ENCODE measurements at places on chromosomes 3 and 15.

- no peak for DNase-seq
These were observed 23.4 kb downstream of the SPSB4 start for GRCh38 chr3:141074529-141074928.

- DNase-seq = no peak
These were observed 9.9 kb downstream of the KIF23 start for GRCh38 chr15:69424001-69424400.

DNA sequence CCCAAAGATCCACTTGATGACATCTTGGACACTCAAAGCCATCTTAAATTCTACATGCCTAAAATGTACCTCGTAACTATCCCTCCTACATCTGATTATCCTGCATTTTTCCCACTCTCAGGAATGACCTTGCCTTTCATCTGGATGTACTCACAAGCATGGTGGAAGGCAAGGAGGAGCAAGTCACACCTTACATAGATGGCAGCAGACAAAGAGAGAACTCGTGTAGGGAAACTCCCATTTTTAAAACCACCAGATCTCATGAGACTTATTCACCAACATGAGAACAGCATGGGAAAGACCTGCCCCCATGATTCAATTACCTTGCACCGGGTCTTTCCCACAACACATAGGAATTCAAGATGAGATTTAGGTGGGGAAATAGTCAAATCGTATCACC is 616.0 kb downstream of the MCTP2 start:
- DNase-seq = no peak

DNA sequence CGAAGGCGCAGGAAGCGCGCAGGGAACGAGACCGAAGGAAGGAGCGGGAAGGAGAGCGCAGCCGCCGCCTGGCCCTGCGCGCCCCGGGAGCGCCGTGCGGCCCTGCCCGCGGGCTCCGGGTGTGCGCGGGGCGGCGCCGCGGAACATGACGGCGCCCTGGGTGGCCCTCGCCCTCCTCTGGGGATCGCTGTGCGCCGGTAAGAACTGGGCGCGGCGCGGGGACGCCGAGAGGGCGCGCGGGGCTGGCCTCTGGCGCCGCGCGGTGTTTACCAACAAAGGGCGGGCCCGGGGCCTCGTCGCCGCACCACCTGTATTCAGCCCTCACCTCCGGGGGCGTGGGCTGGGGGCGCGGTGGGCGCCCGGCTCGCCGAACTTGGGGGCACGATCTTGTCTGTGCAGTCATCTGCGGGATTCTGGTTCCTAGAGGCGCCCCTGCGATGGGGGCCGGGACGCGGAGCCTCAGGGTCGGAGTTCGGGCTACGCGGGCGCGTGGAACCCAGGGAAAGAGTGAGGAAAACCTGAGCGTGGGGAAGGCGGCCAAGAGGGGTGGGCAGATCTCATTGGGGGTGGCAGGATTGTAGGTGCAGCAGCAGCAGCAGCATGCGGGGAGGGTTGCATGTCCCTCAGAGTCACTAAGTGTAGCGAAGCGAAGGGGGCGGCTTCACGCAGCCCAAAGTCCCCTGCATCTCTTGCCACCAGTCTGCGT is 641 bp downstream of the ACVR2B start:
- no peak for DNase-seq

- no peak for DNase-seq
These were observed 296.9 kb downstream of the NTRK3 start for GRCh38 chr15:87959662-87960061.

DNA sequence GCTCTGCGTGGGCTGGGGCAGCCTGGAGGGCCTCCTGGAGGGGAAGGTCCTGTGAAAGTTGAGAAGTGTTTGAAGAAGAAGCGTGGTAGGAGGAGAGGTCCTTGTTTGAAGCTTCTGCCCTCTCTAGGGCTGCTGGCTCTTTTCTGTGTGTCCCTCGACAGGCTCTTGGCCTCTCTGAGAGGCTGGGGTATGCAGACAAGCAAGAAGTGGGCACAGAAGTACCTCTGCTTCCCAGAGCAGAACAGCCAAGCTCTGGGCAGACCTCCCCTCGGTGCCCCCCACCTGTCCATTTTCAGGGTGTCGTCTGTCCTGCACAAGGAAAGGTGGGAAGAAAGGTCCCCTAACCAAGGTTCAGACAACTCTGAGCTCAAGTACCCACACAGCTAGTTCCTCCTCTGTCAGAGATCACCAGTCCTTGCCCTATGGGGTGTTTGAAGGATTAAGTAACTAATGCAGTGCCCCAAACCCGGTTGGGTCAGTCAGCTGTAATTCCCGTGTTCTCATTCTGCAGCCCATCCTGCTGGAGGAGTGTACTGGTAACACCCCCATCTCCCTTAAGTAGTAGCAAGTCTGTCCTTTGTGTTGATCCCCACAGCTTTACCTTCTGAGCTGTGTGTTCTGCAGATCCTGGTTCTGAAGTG is 6.3 kb downstream of the CSK start:
- DNase-seq = no peak

DNA sequence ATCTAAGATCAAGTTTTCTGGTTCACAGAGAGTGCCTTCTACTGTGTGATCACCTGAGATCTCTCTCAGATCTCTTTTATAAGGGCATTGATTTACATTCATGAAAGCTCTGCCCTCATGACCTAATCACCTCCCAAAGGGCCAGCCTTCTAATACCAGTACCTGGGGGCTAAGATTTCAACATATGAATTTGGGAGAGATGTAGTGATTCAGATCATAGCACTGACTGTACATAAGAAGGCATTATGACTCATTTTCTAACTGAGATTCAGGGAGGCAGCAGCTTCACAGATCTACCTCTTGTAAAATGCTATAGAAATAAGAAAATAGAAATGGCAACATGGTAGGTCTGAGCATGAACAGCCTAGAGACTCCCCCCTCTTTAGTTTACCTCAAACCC is 39.6 kb downstream of the VGLL3 start:
- DNase-seq = no peak

GRCh38 chr3:36707623-36708409 is 56.5 kb downstream of the DCLK3 start:
- DNase-seq = no peak

DNA sequence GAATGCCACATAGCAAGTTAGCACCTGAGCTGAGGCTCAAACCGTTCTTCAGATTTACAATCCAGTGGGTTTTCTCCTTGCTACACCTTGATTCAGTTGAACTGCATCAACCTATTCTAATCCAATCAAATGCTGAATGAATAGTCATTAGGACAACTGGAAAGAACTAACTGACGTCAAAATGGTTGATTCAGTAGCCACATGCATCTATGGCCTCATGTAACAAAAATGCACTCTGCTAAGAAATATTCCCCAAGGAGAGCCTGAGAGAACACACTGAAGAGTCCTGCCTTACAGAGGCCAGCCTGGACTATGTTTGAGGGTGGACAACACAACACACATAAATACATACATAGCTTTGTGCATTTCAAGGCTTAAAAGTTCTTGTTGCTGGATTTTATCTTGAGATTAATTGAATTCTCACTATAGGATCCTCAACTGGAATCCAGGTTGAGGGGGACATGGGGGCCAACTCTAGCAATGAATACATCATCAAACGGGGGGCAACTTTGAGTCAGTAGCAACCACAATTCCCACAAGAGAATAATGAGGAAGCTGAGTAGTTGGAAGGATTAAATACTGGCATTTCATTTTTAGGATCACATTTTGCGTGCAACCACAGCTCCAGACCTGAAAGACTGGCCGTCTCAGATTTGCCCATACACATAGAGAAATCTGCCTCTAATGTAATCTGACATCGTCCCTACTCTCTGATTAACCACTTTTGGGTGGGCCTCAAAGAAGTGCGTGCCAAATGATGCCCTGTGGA is 280.2 kb upstream of the ICE2 start:
- DNase-seq = no peak

DNA sequence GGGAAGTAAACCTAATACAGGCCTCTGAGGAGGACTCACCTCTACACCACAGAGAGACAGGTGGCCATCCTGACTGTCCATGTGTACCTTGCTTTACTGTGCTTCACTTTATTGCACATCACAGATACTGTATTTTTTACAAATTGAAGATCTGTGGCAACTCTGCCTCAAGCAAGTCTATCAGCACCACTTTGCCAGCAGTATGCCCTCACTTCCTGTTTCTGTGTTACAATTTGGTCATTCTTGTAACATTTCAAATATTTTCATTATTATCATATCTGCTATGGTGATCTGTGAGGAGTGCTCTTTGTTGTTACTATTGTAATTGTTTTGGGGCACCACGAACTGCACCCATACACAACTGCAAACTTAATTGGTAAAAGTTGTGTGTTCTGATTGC is 78.0 kb downstream of the BBX start:
- no peak for DNase-seq

GRCh38 chr3:52053307-52054304 is 2.8 kb downstream of the DUSP7 start:
- no peak for DNase-seq

GRCh38 chr15:88606070-88606794 is 14.9 kb upstream of the AEN start:
- no peak for DNase-seq

DNA sequence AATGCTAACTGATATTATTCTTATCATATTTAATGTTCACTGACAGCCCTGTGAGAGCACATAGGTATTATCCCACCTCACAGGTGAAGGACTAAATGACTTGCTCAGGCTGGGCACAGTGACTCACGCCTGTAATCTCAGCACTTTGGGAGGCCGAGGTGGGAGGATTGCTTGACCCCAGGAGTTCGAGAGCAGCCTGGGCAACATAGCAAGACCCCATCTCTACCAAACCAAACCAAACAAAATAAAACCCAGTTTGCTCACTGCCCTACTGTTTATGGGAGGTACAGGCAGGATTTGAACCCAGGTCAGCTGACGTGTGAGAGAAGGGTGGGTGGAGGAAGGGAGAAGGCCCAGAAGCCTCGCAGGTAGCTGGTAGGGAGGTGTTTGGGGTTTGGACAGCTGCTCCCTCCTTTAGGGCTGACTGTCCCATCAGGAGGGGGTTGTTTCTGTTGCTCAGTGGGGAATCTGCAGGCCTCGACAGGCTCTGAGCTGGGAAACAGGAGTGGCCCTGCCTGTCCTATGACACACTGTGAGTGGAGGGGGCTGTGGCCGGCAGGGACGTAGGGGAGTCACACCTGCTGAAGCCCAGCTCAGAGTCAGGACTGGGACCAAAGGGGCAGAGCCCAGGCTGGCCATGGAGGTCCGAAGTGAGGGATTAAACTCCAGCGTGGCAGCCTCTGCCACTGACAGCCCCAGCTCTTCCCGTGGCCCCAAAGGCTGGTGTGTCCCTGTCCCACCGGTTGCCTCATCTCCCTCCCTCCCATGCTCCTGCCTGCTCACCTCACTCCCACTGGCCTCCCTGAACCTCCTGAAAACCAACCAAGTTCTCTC is 25.3 kb downstream of the BHLHE40 start:
- no peak for DNase-seq

GRCh38 chr3:10600726-10601125 is 95.3 kb upstream of the ATP2B2 start:
- no peak for DNase-seq
